ENCODE measurements at places on chromosomes 5 and 9.

- no peak for DNase-seq
Measured at GRCh38 chr9:114484854-114485443, 20.3 kb downstream of the WHRN start.

DNA sequence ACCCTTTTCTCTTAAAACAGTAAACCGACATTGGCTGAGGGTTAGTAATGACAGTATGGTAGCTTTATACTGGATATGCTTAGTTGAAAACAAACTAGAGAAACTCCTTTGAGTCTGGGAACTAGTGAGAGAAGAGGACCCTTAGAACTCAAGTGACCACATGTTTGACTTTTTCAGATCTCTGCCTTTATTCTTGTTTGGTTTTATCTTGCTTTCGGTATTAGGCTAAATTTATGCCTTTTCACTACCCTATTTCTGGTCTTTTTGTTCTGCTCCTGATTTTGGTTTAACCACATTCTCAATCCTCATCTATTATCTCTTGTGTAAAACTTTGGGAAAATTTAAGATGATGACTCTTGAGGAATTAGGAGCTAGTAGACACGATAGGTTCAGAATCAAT lies 11.0 kb downstream of the SNAPC3 start:
- DNase-seq: no peak

DNA sequence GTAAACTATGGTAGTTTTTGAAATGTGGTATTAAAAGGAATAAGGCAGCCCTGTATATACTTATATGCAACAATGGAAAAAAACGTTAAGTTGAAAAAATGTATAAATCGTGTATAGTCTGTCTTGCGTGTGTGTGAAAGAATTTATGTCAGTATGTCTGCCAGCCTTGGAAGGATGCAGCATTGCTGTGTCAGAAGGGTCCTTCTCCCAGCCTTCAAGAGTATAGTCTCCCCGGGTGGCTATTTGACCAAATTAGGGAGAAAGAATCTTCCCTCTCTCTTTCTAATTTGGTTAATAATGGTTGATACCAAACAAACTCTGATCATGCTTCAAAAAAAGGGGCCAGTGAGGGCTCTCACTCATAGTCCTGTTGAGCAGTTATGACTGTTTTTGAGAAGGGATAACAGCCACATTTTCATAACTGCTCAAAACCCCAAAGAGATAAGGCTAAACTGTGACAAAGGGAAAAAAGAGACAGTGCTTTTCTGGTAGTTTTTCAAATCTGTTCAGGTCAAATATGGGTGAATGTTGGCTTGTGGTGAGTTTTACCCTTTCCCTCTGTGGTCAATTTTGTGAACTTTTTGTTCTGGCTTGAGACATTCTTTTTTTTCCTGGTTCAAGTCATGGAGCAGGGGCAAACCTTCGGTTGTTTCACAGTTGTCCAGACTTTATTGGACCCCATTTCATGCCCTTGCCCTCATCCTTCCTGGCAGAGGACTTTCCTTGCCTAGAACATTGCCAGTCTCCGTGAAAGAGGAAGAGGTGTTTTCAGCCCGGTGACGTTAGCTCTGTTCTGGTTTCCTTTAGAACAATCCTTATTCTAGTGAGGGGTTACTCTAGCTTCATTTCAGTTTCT lies 21.0 kb downstream of the SNX30 start:
- DNase-seq: no peak

- no peak for DNase-seq
Measured at GRCh38 chr5:178425621-178426068, 164.5 kb downstream of the COL23A1 start.

DNA sequence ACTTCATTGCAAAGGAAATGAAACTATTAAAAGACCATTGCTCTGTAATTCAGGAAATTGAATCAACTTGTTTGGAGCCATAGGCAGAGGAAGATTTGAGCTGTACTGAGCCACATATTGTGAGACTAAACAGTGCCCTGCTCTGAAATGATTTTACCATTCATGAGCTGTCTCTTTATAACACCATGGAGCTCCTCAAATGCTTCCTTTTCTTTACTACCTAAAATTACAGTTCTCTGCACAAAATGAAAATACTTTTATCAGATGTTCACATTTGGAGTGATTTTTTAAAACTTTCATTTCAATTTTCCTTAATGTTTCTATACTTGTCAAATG lies 97.9 kb downstream of the NLN start:
- no peak for DNase-seq

GRCh38 chr9:77851882-77852595 lies 179.6 kb downstream of the GNAQ start:
- DNase-seq: no peak

DNA sequence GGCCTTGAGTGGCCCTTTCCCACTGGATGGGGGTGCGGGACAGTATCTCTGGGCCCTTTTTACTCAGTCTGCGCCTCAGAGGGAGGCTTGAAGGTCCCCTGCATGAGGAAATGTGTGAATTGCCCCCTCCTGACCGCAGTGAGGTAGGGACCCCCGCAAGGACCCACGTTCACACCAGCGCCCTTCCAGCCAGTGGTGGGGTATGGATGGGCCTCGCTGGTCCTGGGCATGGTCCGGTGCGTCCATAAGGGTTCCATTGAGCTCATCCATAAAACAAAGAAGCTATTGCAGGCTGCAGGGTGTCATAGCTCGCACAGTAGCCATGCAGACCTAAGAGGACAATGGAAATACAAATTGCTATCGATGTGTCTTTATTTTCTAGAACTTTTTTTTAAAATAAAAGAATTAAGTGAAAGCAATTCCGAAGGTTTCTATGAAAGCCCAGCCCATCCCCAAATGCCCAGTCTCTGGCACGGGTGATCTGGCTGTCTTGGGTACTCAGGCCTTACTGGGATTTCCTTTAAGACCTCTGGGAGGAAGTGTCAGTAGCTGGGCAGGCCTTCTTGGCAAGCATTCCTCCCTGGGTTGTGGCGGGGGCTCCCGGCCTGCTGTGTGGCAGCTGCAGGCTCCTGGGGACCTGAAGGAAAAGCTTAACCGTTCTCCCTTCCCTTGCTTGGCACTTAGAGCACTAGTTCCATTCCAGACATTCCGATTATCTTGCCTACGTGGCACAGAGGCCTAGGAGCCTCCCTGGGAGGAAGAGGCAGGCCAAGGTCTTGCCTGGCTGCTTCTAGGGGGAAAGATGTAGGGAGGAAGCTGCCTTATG lies 1.5 kb upstream of the SEMA5A start:
- DNase-seq: peak; percentile 81
